Stimulated activated memory B cell treated with anti-CD40 and anti-IgM and Interleukin-4, amounts not matched to agents 10 μg/mL and 1 μg/mL and 100 μg/mL, for 72 hours (primary cell): ENCODE measurements at places on chromosomes 12 and 14.

GRCh38 chr12:53217931-53218307 is 10.9 kb upstream of the ITGB7 start:
- no peak for ATAC-seq

- ATAC-seq, result no peak
These were observed 10.1 kb downstream of the MYRFL start for GRCh38 chr12:69835081-69835480.

DNA sequence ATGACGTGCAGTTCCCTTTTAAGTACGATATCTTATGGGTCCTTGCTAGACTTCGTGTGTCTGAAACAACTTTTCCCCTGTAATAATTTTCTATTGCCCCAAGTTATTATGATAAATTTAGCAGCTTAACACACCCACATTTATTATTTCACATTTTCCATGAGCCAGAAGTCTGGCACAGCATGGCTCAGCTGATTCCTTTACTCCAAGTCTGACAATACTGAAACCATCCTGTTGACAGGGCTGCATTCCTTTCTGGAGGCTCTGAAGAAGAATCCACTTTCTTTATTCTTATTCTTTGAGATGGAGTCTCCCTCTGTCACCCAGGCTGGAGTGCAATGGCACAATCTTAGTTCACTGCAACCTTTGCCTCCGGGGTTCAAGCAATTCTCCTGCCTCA is 80.9 kb downstream of the DENND5B start:
- no peak for ATAC-seq

- ATAC-seq, result no peak
These were observed 174.7 kb upstream of the DAAM1 start for GRCh38 chr14:59013672-59014298.

GRCh38 chr12:25332143-25332542 is 81.4 kb upstream of the KRAS start:
- peak; percentile 57 for ATAC-seq

DNA sequence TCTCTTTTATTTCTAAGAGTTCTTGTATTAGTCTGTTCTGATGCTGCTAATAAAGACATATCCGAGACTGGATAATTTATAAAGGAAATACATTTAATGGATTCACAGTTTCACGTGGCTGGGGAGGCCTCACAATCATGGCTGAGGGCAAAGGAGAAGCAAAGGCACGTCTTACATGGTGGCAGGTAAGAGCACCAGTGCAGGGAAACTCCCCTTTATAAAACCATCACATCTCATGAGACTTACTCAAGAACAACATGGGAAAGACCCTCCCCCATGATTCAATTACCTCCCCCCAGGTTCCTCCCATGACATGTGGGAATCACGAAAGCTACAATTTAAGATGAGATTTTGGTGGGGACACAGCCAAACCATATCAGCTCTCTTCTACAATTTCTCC is 503.0 kb downstream of the NPAS3 start:
- ATAC-seq, result no peak

DNA sequence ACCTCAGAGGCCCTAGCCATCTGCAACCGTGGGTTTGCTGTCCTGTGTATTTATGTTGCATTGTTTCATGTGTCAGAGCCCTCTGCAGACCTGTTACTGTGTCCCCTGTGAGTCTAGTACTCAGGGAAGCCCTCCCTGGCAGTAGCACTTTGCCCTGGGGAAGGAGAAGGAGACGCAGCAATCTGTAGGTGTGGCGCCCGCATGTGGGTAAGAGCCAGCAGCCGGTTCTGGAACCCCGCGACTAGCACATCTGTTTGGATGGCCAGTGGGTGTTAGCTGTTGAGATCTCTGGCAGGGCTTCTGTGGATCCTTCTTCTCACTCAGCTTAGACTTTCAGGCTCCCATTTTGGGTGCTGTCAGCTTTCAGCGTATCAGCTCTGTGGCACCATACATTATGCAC is 57.0 kb downstream of the TECPR2 start:
- no peak for ATAC-seq

GRCh38 chr14:67577909-67578749 is 21.9 kb downstream of the PIGH start:
- no peak for ATAC-seq

GRCh38 chr12:22275843-22276242 is 58.7 kb downstream of the ST8SIA1 start:
- ATAC-seq, result no peak

DNA sequence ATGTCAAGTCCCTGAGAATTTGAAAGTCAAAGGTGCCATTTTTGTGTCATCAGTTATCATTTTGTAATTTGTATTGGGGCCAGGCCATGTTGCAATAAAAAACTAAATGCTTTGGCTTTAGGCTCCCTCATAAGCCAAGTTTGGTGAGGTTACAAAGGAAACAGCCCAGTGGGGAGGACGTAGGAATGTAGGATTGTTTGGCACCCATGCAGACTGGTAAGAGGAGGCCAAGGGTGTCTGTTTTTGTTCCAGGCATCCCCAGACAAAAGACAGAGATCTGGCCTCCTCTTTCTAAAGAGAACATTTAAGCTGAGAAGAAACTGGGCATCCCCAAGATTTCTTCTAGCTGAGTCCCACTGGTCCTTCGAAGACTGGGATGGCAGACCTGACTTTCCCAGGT is 111.7 kb downstream of the SUDS3 start:
- no peak for ATAC-seq

DNA sequence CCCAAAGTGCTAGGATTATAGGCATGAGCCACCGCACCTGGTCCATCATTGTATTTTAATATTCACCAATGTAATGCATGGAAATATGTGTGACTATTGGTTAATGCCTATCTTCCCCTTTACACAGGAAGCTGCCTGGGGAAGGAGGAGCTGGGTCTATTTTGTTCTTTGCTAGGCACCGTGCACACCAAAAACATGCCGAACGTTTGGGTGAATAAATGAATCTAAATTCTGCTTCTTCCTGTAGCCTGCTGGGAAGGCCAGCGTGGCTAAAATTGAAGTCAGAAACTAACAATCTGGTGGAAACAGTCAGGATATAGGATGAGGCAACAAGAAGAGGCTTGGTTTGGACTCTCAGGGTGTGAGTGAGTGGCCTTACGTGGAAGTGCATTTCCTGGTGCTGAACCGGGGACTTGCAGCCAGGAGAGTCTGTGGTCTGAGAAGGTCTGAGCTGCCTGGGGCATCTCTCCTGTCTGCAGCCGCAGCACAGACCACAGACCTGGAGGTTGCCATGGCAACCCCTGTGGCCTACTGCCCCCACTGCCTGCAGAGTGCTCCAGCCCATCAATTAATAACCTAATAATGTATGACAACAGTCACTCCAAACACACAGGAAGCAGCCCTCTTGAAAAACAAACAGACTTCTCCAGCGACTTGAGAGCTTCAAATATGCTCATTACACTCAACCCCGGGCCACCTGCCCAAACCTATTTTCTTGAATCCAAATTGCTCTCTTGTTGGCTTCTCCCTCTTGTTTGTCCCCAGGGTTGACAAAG is 5.5 kb upstream of the GPR68 start:
- peak; percentile 84 for ATAC-seq

DNA sequence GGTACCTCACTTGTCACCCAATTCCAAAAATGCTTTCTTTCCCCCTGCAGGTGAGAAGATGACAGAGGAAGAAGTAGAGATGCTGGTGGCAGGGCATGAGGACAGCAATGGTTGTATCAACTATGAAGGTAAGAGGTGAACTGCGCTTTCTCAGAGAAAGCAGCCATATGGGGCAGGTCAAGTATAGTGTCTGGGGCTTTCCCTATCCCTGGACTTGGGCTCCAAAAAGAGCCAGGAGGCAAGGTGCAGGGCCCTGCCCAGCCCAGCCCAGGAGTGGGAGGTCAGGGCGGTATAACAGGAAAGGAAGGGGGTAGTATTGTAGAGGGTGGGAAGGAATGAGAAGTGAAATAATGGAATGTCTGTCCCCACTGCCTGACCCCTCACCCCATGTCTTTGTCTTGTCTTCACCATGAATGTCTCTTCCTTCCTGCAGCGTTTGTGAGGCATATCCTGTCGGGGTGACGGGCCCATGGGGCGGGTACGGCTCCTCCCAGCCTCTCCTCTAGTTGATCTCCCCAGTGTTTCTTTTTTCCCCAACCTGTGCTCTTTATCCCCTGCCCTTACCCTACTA is 2.1 kb downstream of the MYL6 start:
- ATAC-seq, result no peak

DNA sequence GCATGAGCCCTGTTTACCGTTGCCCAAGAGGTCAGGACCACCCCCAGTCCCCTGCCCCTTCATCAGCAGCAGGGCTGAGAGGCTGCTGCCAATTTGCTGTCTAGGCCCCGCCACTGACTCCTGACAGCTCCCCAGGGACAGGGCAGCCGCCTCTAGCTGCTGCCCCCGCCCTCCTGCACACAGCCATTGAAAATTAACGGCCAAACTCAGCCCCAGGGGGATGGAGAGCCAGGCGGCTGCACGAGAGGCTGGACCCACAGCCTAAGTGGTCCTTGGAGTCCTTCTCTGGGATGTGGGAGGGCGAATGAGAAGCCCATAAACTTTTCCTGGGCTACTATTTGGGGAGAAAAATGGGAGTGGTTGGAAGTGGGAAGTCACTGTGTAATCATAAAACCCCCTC is 4.6 kb downstream of the FOXN4 start:
- ATAC-seq, result no peak

- ATAC-seq, result peak; percentile 64
These were observed 159.8 kb upstream of the DAAM1 start for GRCh38 chr14:59028476-59029202.

GRCh38 chr12:47251919-47252318 is 172.2 kb upstream of the AMIGO2 start:
- ATAC-seq, result no peak

DNA sequence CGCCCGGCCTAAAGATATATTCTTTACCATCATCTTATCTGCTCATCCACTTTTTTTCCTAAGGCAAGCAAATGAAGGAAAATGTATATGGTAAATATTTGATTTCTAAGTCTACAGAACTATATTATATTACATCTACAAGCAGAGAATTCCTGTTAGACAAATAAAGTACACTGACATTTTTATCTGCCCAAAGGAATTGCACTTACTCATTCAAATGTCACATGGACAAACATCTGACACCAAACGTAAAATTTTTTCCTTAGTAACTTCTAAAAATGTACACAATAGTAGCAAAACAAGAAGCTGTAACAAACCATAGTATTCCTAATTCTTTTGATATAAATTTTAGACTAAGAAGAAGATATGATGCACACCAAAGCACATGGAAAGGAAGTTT is 51.0 kb downstream of the SPPL3 start:
- no peak for ATAC-seq

GRCh38 chr12:76864791-76865400 is 13.9 kb downstream of the CSRP2 start:
- ATAC-seq, result peak; percentile 69

GRCh38 chr12:94954948-94955592 is 48.4 kb downstream of the NDUFA12 start:
- no peak for ATAC-seq

- ATAC-seq, result peak; percentile 20
These were observed 25.6 kb downstream of the STX2 start for GRCh38 chr12:130813436-130813835.

DNA sequence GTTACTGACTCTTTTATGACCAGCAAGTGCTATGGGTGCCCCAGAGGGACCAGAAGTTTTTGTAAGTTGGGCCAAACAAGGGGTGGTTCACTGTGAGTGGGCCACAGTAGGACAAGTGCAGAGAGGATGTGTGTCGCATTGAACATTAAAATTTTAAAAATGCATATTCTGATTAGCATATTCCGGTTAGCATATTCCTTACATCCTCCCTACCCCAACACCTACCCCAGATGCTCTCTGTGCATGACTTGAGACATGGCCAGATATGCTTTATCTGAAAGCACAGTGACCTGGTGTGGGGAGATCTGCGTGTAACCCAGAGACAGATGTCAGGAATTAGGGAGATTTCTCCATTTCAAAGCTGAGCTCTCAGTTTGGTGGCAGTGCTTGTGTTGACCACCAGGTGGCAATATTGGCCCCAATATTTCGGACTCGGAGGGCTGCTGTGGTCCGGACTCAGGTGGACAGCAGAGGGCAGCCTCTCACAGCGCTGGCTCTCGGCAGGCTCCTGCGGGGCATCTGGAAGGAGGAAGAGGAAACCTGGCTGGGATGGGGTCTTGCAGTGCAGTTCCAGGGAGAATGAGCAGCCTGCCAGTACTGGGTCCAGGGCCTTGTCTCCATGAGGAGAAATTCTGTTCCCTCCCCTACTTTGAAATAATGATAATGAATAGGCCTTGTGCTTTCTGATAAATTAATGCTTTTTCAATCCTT is 1.6 kb upstream of the CEBPE start:
- peak; percentile 88 for ATAC-seq

- no peak for ATAC-seq
These were observed 22.9 kb upstream of the VPS37B start for GRCh38 chr12:122918827-122919226.

GRCh38 chr12:58844161-58844560 is 76.1 kb downstream of the LRIG3 start:
- ATAC-seq, result no peak

DNA sequence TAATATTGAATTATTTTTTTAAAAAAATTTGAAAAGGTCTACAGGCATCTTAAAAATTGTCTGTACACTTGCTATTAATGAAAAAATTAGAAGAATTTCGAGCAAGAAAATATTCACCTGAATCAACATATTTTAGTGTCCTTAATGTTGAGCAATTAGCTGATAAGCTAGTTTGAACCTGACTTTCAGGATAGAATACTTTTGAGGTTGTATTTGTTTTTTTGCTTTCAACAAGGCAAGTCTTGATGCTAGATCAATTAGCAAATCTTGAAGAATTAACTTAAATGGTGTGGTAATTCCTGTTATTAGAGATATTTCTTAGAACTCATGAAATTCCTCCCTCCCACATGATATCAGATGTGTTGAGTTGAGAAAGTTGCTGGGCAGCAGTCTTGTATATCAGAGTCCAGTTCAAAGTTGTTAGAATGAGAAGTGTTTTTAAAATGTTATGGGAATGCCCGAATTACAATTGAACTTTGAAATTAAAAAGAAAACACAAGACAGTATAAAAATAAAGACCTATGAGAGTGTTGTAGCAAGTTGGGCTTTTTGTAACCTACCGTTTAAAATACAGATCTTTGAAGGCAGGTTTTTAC is 119.2 kb downstream of the TRMT5 start:
- no peak for ATAC-seq

- ATAC-seq, result no peak
These were observed 91.8 kb upstream of the ATP2B1 start for GRCh38 chr12:89800435-89800834.

- no peak for ATAC-seq
These were observed 144.5 kb downstream of the LLPH start for GRCh38 chr12:65986047-65986446.

GRCh38 chr12:47236109-47236714 is 156.5 kb upstream of the AMIGO2 start:
- ATAC-seq, result no peak

GRCh38 chr12:70994217-70994788 is 73.8 kb upstream of the PTPRR start:
- ATAC-seq, result no peak

DNA sequence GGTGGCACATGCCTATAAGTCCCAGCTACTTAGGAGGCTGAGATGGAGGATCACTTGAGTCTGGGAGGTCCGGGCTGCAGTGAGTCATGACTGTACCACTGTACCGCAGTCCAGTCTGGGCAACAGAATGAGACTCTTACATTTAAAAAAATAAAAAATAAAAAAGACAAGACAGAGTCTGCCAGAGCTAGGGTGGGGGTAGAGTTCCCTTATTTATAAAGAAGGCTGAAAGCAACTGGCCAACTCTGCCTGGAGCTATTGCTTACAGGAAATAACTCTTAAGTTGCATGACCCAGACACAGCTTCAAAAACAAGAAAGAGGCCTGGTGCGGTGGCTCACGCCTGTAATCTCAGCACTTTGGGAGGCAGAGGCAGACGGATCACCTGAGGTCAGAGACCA is 31.5 kb downstream of the NUMB start:
- peak; percentile 47 for ATAC-seq

- ATAC-seq, result no peak
These were observed 272.7 kb upstream of the DCN start for GRCh38 chr12:91455321-91455720.

GRCh38 chr12:108694812-108695278 is 36.5 kb downstream of the CORO1C start:
- no peak for ATAC-seq
